HTR-8/SVneo (cell line): ENCODE measurements at places on chromosomes 2 and 18.
A peak's percentile ranks its signal among the peaks of the same experiment; 100 is the strongest.

GRCh38 chr2:222088561-222088960, 210.2 kb downstream of the PAX3 start:
- DNase-seq: no peak

- no peak for DNase-seq
These were observed 8.1 kb upstream of the WIPF1 start for GRCh38 chr2:174605687-174606086.

DNA sequence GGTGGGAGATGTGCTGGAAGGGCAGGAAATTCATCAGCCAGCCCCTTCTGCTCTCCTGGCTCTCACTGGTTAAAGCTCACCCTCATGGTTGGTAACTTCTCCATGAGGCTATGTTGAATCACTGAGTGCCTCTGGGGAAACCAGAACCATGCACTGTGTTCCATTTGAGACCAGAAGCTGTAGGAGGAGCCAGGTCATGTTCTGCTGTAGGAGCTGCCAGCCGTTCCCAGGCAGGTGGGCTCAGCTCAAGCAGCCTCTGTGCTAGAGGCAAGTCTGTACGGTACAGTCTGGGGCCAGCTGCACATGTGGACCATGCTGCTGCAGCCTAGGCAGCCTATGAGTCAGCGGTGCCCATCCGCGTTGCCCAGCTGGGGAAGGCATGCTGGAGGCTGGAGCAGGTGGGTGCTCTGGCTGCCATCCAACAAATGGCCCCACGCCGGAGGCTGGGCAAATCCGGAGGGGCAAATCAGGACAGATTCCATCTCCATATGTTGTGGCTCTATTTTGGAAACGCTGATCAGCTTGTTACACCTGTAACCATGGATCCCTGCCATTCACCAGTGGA, 22.0 kb upstream of the KCNF1 start:
- DNase-seq: no peak

- DNase-seq: no peak
These were observed 53.6 kb downstream of the FAM228A start for GRCh38 chr2:24228470-24228869.

- DNase-seq: no peak
These were observed 154.9 kb downstream of the LNPK start for GRCh38 chr2:175847128-175847527.

DNA sequence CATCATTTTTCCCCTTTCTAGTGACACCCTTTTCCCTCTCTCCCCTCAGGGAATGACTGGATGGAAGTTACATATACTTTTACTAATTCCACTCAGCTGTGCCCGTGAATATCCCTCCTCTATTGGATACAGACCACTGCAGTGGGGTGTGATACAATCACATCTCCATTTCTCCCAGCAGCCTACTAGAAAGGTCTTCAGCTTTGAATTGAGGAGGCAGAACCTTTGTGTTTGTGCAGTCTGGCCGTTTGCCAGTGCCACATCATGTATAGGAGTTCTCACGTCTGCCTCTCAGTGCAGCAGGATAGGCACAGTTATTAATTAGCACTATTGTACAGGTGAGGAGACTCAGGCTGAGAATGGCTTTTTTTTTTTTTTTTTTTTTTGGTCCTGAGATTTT, 16.4 kb downstream of the TNFRSF11A start:
- no peak for DNase-seq

DNA sequence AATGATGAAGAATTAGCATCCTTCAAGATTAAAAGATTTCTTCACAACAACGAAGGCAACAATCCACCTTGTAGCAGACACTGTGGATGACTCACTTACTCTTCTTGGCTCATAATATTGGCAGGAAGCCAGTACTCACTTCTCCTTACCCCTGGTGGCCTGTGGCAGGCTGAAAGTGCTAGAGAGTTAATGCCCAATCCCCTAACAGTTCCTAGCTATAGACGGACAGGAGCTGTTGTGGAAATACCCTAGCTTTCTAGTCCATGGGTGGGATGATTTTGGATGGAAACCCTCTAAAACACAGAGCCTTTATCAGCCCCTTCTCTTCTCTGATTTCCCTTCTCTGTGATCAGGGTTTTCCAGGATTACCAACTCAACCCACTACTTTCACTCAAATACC, 128.6 kb upstream of the NYAP2 start:
- DNase-seq: peak; percentile 27

DNA sequence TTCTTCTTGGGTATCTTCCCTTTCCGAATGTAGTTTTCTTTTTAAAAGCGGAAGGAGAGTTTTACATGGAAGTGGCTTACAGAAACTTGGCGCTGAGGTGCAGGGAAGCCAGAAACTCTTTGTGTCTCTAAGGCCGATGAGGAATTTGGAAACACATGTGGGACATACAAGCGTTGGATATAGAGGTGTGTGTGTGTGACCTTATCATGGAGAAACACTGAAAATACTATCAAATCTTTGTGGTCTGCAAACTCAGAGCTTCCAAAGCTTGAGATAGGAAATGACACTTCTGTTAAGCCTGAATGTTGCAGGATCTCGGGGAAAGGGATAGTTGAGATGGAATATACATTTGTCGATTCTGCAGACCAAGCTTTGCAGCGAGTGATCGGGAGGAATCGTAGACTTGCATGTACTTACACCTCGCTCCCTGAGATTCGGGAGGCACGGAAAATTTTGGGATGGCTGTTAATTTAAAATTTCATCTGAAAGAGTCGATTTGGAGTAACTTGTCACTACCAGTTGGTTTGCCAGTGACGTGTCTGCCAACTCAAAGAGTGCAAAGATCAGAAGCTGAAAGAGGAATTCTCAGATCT, 1.0 kb downstream of the NAB1 start:
- no peak for DNase-seq

DNA sequence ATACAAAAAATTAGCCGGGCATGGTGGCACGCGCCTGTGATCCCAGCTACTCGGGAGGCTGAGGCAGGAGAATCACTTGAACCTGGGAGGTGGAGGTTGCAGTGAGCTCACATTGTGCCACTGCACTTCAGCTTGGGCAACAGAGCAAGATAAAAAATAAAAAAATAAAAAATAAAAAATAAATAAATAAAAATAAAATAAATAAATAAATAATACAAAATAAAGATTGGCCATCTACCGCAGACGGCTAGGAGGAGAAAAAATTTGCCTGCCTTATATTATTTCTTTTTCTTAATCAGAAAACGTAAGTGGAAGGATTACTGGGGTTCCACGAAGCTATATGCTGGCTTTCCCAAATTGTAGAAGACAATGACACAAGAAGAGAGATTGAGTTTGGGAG, 229.7 kb downstream of the EPHA4 start:
- no peak for DNase-seq

- no peak for DNase-seq
These were observed 862.9 kb upstream of the ACVR2A start for GRCh38 chr2:146981921-146982320.

DNA sequence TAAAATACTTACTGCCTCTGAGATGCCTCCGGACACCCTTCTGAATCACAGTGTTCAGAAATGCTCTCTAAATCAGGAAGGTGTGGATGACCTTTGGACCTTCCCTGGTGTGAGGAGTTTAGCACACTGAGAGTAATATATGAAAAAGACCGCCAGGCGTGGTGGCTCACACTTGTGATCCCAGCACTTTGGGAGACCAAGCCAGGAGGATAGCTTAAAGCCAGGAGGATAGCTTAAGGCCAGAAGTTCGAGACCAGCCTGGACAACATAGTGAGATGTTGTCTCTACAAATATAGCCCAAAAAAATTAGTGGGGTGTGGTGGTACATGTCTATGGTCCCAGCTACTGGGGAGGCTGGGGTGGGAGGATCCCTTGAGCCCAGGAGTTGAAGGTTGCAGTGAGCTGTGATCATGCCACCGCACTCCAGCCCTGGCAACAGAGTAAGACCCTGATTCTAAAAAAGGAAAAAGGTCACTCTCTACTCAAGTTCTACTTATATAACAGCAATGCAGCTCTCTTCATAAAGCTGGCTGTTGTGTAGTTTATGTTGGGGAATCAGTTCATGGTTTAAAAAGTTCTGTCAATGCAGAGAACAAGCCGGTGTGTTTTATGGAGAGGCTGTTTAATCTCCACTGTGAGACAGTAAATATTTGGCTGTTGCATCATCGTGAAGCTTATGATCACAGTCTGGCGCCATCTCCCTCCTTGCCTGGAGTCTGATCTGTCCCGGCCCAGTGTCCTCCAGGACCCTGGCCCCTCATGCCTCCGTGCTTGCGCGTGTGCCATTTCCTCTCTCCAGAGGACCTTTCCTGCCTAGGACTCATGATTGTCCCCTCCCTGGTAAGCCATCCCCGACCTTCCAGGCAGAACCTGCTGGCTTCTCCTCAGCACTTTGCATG, 184.5 kb downstream of the FAM210A start:
- no peak for DNase-seq

GRCh38 chr18:64403784-64404503, 255.1 kb upstream of the LINC00305 start:
- no peak for DNase-seq

DNA sequence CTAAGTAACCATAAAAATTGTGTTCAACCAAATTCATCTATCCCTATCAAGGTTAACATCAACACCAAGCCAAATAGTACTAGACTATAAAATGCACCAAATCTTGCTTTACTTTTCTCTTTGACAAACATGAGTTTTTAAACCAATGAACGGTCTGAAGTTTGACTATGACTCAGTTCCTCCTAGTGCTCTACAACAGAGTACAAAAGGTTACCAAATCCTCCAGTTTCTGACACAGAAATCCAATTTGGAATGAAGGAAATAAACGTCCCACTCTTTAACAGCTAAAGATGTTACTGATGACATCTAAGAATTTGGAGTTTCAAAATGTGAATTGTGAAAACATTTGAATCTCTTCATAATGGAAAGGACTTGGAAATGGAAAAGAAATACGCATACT, 11.8 kb upstream of the ACVR1 start:
- no peak for DNase-seq

DNA sequence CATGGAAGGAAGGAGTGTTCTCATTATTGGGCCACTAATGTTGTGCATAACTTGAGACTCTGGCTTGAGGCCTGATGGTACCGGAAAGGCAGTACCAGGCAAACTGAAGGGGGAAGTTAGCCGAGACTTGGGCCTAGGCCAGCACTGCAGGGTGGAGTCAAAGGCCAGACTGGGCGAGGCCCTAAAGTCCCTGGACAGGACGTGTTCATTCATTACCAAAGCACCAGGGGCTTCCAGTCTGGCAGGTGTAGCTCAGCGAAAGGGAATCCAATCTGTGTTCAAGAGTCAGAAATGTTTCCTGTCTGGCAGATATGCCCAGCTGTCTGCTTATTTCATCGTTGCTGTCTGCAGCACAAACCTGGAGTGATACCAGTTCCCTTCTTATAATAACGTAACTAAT, 4.7 kb upstream of the ITSN2 start:
- DNase-seq: no peak

DNA sequence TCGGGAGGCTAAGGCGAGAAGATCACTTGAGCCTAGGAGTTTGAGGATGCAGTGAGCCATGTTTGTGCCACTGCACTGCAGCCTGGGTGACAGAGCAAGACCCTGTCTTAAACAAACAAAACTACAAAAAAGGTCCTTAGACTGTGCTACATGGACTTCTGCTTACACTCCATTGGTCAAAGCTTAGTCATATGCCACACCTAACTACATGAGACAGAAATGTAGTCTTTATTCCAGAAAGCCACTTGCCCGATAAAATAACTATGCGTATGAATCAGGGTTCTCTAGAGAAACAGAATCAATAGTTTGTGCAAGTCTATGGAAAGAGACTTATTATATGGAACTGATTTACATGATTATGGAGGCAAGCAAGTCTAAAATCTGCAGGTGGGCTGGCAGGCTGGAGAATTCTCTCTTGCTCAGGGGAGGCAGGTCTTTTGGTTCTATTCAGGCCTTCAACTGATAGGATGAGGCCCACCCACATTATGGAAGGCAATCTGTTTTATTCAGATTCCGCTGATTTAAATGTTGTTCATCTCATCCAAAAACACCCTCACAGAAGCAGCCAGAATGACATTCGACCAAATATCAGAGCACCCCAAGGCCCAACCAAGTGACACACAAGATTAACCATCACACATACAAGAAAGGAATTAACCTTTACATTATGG, 114.4 kb upstream of the SIX2 start:
- no peak for DNase-seq

- DNase-seq: no peak
These were observed 60.2 kb upstream of the CTNNA2 start for GRCh38 chr2:79452651-79453050.

DNA sequence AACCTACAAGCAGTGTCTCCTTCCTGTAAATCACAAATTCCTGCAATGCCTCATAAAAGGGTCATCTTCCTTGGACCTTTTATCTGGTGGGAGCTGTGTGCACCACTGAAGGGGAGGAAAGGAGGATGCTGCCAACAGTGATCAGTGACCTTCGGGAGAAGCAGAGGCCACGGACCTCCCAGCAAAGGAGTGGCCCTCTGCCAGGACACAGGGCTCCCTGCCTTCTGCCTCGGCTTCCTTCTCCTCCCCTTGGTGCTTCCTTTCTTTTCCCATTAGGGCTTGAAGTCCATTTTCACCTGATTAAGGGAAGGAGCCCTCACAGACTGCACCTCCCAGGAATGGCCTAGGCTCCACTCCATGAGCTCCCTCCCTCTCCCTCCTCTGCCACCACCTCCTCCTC, 85.3 kb upstream of the ITGA6 start:
- DNase-seq: no peak

GRCh38 chr2:216881411-216881810, 21.5 kb upstream of the TNP1 start:
- DNase-seq: no peak

GRCh38 chr18:60506682-60507081, 134.1 kb upstream of the MC4R start:
- no peak for DNase-seq
